Liver (tissue), 10 donors: ENCODE measurements at places on chromosomes 16 and 17. TPM values are rescaled to one million over a fixed set of nuclear protein-coding genes. Genes with fewer than 3 reads are reported as not detected.

The ADAMTS18 gene
- 0.17 TPM for total RNA-seq

The RAMP2 gene
- total RNA-seq: 0.92 TPM

The CFAP20 gene
- 23.4 TPM for total RNA-seq

The HCRT gene
- total RNA-seq: not detected

The TBC1D3C gene
- 0.42 TPM for total RNA-seq

The ACSM5 gene
- total RNA-seq: 198 TPM

The PRAC2 gene
- total RNA-seq: not detected

The SRSF1 gene
- 201 TPM for total RNA-seq

The CSH2 gene
- not detected for total RNA-seq

The USP31 gene
- 4.8 TPM for total RNA-seq

The TM4SF5 gene
- 32.5 TPM for total RNA-seq

The SLC25A10 gene
- 19.8 TPM for total RNA-seq

The MPDU1 gene
- 111 TPM for total RNA-seq

The CD300C gene
- 0.92 TPM for total RNA-seq

The P2RX1 gene
- total RNA-seq: 5.2 TPM

The HOXB6 gene
- total RNA-seq: 0.33 TPM

The CCL2 gene
- total RNA-seq: 6.1 TPM
